Fibroblast of mammary gland (primary cell): ENCODE measurements at places on chromosomes 5 and 9.
A peak's percentile ranks its signal among the peaks of the same experiment; 100 is the strongest.

GRCh38 chr5:72237879-72238278 is 82.2 kb downstream of the MRPS27 start:
- no peak for DNase-seq

DNA sequence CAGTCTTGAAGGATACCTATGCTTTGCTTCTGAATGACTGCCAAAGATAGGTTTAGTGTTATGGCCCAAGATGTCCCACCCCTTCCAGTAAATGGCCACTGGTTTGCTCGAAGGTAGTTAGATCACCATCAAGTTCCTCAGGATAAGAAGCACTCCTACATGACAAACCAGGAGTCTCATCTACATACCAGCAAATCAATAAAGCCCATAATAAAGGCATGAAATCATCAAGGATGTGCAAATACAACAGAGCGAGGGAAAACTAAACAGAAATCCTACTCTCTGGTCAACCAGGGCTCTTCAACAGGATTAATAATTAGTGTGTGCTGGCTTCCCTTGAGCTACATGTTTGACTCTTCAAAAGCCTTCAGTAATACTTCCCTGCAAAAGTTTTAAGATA is 141.0 kb downstream of the LHFPL2 start:
- no peak for DNase-seq

DNA sequence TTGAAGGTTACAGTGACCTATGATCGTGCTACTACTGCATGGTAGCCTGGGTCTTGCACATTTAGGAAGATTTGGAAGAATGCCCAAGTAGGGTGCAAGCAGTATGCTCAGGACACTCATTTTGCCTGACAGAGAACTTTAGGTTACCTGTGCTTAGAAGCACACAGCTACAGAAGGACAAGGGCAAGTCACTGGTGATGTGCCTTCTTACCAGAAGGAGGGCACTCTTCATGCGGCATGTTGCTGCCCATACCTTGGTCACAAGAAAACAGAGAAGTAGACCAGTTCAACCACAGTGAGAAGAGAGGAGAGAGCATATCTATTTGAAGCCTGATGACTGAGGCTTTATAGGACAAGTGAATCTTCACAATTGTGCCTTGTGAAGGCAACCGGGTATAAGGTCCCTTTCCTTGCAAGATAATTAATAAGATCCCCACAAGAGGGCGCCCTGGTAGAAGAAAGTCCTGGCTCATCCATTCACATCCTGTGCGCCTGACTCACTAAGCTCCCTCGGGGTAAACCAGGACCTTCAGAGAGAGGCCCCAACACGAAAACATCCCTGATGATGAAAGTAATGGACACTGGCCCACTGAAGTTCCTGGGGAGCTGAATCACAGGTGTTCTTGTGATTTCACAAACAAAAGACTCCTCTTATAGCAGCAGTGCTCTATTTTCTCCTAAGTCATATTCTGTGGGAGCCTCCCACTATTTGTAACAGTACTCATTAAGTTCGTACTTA is 38.1 kb upstream of the STARD4 start:
- peak; percentile 99 for DNase-seq

DNA sequence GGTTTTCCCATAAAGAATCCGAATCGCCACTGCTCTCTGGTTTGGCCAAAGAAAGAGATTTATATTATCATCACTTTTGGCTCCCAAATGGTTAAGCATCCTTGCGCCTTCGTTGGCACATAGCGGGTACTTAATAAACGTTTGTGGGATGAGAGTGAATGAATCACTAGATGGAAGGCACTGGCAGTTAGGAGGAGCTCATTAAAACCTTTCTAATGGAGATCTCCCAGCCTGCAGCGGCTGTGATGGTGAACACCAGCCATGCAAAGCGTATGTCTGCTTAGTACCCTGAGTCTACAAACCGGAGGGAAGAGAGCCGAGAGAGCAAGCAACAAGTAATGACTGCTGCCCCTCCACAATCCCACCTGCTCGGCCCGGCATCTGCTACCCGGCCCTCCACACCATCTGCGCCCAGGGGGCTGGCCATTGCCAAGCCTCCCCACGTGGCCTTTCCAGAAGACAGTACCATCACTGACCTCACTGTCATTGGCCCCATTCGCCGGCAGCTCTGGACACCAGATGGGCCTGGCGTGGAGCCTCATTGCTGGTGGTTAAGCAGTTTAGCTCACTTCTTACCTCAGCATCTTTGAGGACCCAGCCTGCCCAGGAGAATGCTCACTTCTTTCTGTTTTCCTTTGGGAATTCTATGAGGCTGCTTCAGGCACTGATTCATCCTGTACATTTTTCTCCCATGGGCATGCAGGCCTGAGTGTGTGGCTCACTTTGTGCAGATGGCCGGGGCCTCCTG is 39.3 kb upstream of the ANKRD33B start:
- DNase-seq: peak; percentile 100

DNA sequence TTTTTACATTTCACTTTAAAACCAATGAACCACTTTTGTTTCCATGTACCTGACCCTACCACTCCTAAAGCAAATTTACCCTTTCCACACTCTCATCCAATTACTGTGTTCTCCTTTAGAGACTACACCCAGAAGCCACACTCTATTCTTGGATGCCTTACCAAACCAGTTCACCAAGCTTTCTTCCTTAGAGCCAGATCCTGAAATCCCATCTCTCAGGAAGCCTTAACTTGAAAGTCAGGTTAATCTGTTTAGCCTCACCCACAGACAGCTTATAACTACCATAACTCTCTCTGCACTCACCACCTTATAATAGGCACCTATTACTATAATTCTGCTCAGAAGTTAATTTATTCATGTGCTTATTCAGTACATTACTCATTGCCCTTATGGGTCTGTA is 4.3 kb downstream of the CSNK1A1 start:
- peak; percentile 17 for DNase-seq

- no peak for DNase-seq
These were observed 329 bp downstream of the SYK start for GRCh38 chr9:90801973-90802322.
